CD8-positive, alpha-beta T cell (primary cell): ENCODE measurements at places on chromosomes 6 and 20. TPM values are rescaled to one million over a fixed set of nuclear protein-coding genes. Genes with fewer than 3 reads are reported as not detected.
A peak's percentile ranks its signal among the peaks of the same experiment; 100 is the strongest.

GRCh38 chr6:43455531-43456428 is at the start of gene DLK2:
TSS of gene DLK2 (minus strand) at chr6:43455548. CDS start at chr6:43454825, 723 bp downstream.
- peak; percentile 41 for DNase-seq

DNA sequence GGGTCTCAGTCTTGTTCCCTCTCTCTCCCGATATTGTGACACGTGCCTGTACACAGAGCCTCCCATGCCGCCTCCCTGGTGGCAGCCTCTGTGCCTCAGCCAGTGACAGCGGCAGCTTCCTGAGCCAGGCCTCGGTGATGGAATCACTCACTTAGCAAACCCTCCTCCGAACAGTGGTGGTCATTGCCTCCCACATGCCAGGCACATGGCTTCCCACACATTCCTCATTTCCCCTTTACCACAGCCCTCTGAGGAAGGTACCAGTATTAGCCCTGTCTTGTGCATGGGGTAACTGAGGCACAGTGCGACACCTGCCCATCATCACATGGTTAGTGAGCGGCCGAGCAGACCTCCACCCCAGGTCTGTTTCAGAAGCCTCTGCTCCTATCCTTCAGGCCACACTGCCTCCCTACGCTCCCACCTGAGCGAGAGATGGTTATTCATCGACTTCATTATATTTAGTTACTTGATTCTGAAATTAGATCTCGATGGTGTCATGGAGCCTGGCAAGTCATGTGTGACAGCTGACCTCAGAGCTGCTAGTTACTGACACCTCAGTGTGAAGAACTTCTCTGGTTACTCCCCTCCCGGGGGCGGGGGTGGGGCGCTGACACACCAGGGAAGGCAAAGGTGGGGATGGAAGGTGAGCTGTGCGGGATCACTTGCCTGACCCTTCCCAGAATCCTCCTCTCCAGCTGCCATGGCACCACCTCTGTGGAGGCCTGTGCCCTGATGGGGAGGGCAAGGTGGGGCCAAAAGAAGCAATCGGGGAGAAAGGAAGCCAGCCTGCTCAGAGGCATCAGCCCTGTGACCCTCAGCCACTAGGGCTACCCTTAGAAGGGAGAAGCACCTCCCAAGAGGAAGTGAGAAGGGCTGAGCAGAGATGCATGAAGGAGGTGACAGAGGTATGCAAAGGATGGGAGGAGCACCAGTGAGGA is 17.9 kb downstream of the MDGA1 start:
- DNase-seq = no peak

GRCh38 chr6:94349227-94349626 is 929.9 kb upstream of the EPHA7 start:
- no peak for DNase-seq

- no peak for DNase-seq
These were observed 4.1 kb downstream of the CBLN4 start for GRCh38 chr20:56001106-56001785.

DNA sequence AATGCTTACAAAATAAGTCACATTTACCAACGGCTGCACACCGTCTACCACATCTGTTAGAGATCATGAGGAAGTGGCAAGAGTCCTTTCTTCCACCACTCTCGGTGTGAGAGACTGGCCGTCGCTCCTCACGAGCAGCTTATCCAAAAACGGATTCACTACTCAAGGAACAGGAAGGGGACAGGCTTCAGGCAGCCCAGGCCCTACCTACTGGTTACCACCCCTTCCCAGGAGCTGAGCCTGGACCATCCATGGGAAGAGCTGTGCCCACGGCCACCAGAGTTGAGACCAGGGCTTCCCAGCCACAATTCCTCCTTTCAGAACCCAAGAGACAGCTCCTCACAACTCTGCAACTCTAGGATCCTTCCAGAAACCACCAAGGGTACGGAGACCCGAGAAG is 37.0 kb downstream of the FOXF2 start:
- no peak for DNase-seq

GRCh38 chr6:156457601-156458000 is 319.6 kb upstream of the ARID1B start:
- no peak for DNase-seq

- no peak for DNase-seq
These were observed 26.5 kb downstream of the HEBP2 start for GRCh38 chr6:138430361-138431145.

DNA sequence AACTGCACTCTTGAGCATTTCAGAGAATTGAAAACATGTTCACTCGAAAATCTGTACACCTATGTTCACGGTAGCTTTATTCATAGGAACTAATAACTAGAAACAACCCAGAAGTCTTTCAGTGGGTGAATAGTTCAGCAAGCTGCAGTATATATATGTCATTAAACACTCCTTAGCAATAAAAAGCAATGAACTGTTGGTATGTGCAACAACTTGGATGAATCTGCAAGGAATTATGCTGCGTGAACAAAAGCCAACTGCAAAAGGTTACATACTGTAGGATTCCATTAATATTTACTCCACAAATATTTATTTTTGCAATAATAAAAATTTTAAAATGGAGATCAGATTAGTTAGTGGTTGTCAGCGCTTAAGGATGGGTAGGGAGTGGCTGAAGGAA is 22.1 kb upstream of the FKBP1A start:
- no peak for DNase-seq

The SAMD10 gene
- total RNA-seq = 8.6 TPM

The GLO1 gene
- 23.9 TPM for total RNA-seq

The NMBR gene
- not detected for total RNA-seq
